ENCODE measurements at places on chromosomes 6 and 20.

GRCh38 chr6:73560853-73561407, 40.1 kb upstream of the EEF1A1 start:
- no peak for DNase-seq

DNA sequence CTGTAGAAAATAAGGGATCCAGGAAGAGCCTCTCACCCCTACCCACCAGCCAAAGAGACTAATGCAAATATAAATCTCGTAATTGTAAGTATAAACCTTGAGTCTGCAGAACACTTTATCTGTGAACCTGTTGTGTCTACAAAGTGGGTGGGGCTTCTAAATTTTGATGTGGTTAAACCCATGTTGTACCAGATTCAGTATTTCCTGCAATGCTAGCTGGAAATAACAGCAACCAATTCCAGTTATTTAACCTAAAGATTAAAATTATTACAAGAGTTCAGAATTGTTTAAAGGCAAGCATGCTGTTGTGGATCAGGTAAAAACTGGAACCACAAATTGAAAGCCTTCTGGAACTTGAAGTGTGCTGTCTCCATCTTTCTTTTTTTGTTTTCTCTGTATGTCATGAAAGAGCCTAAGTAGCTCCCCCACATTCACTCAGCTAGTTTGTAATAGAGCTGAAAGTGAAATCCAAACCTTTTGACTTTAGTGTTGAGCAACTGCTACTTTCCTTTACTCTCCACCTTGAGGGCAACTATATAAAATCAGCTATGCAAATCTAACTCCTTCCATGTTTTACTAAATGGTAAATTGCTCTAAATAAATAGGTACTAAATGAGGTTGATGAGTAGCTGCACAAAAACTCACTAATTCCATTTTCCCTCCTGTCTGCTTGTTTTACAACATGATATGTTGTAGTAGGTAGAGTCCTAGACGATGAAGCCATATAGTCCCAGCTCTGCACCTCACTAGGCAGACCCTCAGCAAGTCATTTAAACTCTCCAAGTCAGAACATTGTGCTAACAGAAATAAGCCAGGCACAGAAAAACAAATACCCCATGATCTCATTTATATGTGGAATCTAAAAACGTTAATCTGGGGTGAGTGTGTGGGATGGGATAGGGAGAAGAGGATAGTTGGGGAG, 17.9 kb upstream of the THEMIS start:
- DNase-seq = no peak

GRCh38 chr20:44739942-44740341, 5.7 kb upstream of the KCNK15 start:
- DNase-seq = no peak

GRCh38 chr20:60583741-60584140, 625.5 kb downstream of the CDH26 start:
- DNase-seq = no peak

- DNase-seq = no peak
These were observed 20.0 kb upstream of the MPC1 start for GRCh38 chr6:166402582-166403277.

DNA sequence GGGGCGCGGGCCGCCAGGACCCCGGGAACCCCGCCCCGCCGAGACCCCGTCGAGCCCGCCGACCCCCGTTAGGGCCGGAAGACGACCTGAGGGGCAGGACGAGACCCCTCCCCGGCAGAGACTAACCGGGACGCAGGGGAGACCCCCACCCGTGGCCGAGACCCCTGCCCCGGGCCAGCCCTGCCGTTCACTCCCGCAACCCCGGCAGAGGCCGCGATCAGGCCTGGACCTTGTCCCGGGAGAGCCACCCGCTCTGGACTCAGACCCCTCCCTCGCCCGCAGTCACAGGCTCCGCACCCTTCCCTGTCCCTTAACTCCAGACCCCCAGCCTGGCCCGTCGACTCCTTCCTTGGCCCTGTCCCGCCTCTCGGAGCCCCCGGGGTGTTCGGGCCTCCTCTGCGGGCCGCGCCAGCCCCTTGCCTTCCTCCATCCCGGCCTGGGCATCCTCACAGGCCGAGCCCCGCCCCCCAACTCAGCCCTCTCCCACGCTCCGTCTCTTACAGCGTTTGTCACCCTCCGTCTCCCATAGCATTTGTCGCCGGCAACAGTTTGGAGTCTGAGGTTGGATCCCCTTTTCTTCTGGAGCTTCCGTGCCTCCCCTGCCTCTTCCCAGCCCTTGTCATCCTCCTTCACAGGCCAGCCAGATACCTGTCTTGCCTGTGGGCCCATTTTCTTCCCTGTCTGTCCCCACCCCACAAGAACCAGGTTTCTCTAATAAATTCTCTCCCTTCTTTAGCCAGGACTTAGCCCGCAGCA, 569 bp downstream of the TCEA2 start:
- no peak for DNase-seq

GRCh38 chr20:3383878-3384495, 23.5 kb downstream of the DNAAF9 start:
- DNase-seq = no peak

GRCh38 chr20:40692240-40693011, 3.4 kb upstream of the MAFB start:
- no peak for DNase-seq

- no peak for DNase-seq
These were observed 92.3 kb upstream of the ELOVL5 start for GRCh38 chr6:53441035-53441493.

- no peak for DNase-seq
These were observed 29.5 kb downstream of the TRMT11 start for GRCh38 chr6:126015863-126016262.

DNA sequence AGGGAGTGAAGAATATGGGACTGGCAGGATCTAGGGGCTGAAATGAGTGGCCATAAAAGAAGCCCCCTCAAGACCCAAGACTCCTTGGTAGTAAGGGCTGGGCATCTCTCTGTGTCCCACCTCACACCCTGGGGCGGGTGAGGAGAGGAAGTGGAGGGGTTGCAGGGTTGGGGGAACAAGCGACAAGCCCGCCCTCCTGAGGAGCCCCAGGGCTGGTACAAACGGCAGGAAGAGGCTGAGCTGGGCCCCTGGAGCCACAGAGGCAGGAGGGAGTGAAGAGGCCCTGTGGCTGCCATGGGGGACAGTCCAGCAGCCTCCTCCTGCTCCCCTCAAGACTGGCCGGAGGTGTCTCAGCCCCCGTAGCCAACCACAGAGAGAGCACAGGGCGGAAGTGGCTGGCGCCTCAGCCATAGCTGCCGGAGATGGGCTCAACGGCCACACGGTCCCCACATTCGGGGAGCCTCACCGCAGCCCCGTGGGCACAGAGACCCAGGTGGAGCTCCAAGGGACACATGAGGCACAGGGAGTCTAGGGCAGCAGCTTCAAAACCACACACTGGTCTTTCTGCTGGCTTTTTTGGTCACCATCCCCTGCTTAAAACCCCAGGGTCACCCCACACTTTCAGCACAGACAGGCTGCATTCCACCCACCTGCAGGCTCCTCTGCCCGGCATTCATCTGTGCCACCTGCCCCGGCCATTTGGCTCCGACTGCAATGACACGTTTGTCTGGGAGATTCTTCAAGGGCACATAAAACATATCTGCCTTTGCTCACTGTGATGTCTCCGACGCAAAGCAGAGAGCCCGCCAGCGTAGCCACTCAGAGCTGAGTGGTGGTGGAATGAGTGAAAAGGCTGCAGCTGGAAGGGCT, 524 bp downstream of the C20orf203 start:
- no peak for DNase-seq

DNA sequence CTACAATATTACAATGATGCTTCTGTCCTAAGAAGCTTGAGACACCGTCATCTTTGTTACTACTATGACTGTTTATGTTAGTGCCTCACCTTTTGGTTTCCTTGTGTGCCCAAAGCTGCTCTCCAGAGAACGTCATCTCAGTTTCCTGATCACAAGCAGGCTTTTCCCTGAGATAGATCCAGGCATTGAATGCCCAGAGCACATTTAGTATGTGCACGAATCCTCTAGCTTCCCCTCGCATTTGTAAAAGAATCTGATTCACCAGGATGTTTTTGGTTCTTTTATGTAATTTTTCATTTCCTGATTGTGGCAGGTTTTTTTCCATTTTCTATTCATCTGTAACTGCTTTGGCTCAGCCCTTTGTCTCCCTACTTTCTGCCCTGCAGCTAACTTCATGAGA, 100.2 kb upstream of the TMEM181 start:
- no peak for DNase-seq

- DNase-seq = no peak
These were observed 118.2 kb downstream of the CD83 start for GRCh38 chr6:14235653-14236356.

GRCh38 chr6:111565326-111566221, 40.1 kb downstream of the TRAF3IP2 start:
- DNase-seq = no peak

- no peak for DNase-seq
These were observed 384.3 kb downstream of the CDC5L start for GRCh38 chr6:44771647-44772415.

- no peak for DNase-seq
These were observed at the start of gene RAMACL for GRCh38 chr6:166586424-166587156. RAMACL (minus strand) TSS chr6:166586678; CDS start chr6:166586477, 201 bp downstream.

DNA sequence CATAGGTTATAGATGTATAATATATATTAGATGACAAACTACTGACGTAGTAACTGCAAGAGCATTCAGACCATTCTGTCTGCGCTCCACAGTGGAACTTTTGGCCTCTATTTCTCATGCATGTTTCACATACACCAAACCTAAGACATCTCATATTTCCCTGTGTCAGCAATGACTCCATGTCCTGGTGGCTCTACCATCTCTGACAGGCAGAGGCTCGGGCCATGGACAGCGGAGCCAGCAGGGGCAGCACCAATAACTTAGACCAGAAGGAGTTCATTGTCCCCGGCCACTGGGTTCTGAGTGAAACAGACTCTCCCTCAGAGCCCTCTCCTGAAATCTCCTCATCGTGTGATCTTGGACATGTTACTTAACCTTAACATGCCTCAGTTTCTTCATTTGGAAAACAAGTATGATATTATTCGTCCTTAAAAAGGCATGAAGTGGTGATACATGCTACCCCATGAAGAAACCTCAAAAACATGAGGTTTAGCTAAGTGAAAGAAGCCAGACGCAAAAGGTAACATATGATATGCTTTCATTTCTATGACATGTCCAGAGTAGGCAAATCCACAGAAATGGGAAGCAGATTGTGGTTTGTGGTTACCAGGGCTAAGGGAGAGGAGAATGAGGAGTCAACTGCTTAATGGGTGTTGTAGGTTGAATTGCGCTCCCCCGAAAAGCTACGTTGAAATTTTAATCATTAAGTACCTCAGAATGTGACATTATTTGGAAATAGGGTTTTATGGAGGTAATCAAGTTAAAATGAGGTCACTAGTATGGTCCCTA, 564.0 kb upstream of the JARID2 start:
- DNase-seq = no peak

GRCh38 chr6:43505718-43506117, 4.4 kb downstream of the LRRC73 start:
- no peak for DNase-seq

GRCh38 chr20:54502179-54502578, 26.8 kb downstream of the DOK5 start:
- DNase-seq = no peak

All from C1 segment of cervical spinal cord (tissue), 14 donors.